RPMI7951 (cell line): ENCODE measurements at places on chromosomes 4 and X.

DNA sequence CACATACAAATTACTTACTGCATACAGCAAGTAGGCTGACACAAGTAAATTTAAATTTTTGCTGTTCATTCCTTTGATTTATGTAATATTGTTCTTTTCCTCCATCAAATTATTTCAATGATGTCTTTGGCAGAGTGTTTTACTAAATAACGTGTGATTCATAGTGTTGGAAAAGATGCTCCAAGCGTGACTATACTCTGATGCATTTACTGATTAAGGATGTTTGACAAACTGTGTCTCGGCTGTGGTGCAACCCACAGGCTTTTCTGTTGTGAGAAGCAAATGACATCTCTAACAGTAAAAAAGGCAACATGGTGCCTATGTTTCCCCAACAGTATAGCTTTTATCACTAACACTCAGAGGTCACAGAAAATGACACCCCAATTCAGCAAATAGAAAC lies 540.9 kb downstream of the PPP4R3C start:
- no peak for DNase-seq

GRCh38 chr4:127776620-127777019 lies 5.5 kb upstream of the HSPA4L start:
- no peak for DNase-seq

DNA sequence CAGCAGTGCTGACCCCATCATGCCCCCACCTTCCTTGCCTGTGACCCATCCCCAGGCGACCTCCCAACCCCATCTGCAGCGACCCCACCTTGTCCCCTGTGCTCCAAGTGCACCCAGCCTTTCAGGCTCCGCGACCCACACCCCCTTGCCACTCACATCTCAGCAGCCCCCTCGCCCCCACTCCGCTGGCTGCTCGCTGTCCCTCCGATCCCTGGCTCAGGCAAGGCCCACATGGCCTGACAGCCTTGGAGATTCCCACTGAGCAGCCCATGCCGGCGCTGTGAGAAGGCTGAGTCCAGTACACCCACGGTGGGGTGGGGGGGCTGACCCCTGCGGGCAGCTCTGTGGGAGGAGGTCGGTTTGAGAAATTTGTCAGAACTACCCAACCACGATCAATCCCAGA lies 9.1 kb downstream of the ZFYVE28 start:
- no peak for DNase-seq

- peak; percentile 18 for DNase-seq
These were observed 19.7 kb downstream of the SHOX start for GRCh38 chrX:650324-650723.

DNA sequence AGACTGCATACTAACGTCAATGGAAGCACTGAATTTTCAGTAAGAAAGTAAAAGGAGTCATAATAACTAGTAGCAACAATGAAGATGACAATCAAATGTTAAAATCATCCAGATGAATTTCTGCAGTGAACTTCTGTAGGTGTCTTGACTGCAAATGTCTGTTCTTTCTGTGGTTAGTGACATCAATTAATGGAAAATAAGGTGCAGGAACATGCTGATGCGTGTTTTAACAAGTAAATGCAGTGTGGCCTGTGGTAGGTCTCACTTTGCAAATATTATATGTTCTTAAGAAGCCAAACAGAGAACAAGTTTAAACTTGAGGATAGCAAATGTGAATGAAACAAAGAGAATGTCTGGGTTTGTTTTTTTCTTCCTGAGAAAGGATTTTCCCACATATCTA lies 2.6 kb upstream of the DTHD1 start:
- no peak for DNase-seq

DNA sequence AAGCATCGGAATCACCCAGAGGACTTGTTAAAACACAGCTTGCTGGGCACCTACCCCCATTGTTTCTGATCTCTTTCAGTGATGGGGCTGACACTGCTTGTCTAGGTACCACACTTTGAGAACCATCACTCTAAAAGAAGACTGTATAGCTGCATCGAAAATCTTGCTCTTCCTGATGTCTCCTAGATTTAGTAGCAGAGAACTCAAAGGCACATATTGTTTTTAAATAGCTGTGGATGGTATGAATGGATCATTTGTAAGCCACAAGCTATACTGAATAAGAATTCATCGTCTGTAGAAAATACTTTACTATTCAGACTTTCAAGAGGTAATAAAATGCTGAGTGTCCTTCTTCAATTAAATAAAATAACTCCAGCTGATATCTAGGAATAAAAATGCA lies 405.4 kb downstream of the ANKRD50 start:
- DNase-seq = no peak
